Hematopoietic multipotent progenitor cell treated with erythropoietin and hydrocortisone succinate and interleukin-3 and kit ligand, for 6 days (in vitro differentiated cells): ENCODE measurements at places on chromosomes 3 and 15.

DNA sequence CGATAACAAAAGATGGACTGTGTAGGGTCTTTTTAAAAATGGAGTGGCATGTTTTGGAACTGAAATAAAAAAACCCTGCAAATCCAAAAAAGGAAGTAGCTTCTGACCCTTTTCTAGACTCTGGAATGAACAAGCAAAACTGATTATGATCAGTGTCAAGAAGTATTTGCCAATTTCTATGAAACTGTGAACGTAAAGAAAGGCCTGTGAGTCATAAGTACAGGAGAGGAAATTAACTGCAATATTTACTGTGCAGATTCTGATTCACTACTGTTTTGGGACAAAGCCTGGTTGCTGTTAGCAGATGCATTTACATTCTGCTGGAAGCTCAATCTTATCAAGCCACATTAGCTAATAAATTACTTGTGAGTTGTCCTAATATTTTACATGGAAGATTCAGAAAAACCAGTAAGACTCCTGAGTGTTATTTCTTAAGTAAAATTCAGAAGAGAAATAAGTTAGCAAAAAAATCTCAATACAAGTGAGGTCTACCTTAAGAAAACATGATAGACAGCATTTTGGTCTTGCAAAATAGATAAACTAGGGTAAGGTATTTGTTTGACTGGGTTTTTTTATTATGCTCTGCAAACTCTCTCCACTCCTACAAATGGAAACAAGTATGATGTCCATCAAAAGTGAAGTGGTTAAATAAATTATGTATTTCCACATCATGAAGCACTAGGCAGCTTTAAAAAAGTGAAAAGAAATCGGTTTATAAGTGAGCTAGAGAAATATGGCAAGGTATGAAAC is 90.2 kb upstream of the LMOD3 start:
- peak; percentile 85 for DNase-seq

DNA sequence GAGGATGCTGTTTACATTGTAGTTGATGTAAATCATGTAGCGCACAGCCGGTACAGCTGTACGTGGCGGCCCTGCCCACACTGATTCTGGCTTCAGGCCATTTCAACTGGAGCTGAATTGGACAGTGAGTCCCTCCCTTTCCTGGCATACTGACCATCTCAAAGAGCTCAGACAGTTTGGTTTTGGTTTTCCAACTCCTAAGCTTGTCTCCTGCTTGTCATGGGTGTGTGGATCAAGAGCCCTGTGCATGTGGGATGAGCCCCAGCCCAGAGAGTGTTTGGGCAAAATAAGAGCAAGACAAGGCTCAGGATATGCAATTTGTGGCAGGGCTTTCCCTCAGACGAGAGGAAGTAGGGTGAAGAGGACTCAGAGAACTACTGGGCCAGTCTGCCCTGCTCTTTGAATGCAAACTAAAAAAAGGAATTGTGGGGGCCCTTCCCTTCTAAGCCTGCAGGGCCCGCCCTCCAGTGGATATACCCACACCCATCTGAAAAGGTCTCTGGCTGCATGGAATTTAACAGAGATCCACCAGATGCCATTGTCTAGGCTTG is 13.3 kb downstream of the ITGA11 start:
- no peak for DNase-seq

DNA sequence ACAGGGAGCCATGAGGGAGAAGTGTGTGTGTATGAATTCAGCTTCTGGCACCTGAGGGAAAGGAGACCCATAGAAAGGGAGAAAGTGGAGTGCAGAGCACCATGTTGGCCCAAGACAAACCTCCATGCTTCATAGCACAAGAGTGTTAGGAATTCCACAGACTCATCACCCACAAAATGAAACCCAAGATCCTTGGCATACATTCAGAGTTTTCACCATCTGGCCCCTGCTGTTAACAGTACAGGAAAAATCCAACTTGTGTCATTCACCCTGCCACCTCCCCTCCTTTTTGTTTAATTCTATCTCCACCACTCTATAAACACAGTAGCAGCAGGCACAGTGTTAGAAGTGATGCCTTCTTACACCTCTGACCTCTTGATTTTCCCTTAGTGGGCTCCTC is 60.0 kb upstream of the MNS1 start:
- DNase-seq, result no peak

DNA sequence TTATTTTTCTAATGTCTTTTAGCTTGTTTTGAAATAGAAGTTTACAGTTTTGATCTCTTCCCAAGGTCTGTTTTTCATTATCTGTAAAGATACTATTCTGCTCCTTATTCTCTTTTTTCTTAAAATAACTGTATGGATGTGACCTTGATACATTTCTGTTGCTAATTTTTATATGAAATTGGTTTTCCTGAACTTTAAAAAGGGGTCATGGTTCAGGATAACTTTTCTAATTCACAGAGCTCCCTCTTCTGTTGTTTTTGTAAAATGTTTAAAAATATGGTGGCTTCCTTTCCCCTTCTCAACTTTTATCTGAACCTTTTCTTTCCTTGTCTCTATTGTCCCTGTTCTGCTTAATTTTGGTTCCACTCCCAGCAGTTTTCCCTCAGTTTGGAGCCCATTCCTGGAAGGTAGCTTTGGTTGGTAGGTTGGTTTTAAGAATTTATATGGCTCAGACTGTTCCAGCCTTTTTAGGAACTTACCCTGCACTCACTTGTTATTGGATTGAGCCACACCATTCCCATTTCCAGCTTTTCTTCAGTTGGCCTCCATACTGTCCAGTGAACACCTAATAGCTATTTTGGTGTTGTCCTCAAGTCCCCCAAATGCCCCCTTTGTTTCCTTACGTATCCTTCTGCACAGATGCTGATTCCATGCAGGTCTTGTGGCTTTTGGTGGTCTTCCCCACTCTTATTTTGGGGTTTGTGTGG is 70.3 kb downstream of the SLMAP start:
- peak; percentile 31 for DNase-seq

DNA sequence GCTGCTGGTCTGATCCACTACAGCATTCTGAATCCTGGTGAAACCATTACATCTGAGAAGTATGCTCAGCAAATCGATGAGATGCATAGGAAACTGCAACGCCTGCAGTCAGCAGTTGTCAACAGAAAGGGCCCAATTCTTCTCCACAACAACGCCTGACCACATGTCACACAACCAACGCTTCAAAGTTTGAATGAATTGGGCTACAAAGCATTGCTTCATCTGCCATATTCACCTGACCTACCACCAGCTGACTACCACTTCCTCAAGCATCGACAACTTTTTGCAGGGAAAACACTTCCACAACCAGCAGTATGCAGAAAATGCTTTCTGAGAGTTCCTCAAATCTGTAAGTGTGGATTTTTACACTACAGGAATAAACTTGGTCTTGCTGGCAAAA is 54.7 kb upstream of the C2CD4B start:
- no peak for DNase-seq

- peak; percentile 25 for DNase-seq
Observed at GRCh38 chr3:66464512-66464894, 36.3 kb downstream of the LRIG1 start.

- no peak for DNase-seq
Observed at GRCh38 chr3:126525853-126526667, 2.1 kb downstream of the CHST13 start.

GRCh38 chr15:29083858-29084257 is 185.8 kb downstream of the NSMCE3 start:
- DNase-seq, result no peak

- DNase-seq, result no peak
Observed at GRCh38 chr15:67992411-67992810, 61.7 kb upstream of the PIAS1 start.

- DNase-seq, result no peak
Observed at GRCh38 chr3:52228266-52228665, 2.8 kb upstream of the TLR9 start.

DNA sequence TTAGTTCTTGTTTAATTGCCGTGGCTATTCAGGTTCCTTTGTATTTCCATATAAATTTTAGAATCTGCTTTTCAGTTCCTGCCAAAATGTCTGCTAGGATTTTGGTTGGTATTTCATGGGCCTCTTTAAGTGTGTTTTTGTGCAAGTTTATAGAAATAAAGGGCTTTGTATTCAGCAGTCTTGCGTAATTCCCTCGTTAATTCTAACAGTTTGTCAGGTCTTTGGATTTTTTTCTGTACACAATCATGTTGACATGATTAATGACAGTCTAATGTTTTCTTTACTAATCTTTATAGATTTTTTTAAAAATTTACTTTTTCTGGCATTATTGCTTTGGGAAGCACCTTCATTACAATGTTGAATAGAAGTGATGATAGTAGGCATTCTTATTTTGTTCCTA is 120.9 kb downstream of the NEK11 start:
- no peak for DNase-seq

- DNase-seq, result no peak
Observed at GRCh38 chr15:92645731-92646130, 9.8 kb downstream of the FAM174B start.

GRCh38 chr3:108100906-108101660 is 10.3 kb upstream of the CD47 start:
- peak; percentile 59 for DNase-seq

DNA sequence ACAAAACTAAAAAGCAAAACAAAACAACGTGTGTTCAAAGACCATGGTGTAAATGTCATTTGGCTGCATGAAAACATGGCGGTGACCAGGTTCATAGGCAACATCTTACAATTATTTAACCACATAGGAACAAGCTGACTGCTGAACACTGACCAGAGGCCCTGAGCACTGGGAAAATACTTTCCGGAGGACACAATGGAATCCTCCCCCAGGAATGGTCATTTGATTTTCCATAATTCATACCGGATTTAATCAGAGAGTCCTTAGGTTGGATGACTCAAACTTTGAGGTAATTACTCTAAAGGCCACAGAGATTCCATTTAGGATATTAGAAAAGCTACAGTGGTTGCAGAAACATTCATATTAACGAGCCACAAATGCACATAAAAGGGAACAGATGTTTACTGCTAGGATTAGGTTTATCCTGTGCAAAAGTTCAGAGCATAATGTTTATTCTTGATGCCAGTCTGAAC is 254.7 kb downstream of the NR1D2 start:
- no peak for DNase-seq

- no peak for DNase-seq
Observed at GRCh38 chr3:70433091-70433490, 120.7 kb upstream of the MDFIC2 start.

DNA sequence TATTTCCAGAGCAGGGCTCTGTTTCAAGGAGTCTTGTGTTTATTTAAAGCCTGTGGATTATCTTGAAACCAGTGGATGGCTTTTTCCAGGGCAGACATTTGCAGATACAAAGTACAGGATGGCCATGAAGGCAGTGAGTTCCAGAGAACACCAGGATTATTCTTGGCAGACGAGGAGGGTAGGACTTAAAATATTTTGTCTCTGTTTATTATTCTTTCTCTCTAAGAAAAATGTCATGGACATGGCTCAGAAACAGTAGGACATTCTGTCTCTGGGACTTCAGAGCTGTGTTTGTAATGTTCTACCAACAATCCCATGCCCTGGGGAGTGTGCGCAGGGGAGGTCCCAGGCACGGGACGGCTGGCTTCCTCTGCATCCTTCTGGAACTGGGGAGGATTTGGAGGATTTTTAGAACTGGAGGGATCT is 125.9 kb downstream of the ATP10A start:
- no peak for DNase-seq

DNA sequence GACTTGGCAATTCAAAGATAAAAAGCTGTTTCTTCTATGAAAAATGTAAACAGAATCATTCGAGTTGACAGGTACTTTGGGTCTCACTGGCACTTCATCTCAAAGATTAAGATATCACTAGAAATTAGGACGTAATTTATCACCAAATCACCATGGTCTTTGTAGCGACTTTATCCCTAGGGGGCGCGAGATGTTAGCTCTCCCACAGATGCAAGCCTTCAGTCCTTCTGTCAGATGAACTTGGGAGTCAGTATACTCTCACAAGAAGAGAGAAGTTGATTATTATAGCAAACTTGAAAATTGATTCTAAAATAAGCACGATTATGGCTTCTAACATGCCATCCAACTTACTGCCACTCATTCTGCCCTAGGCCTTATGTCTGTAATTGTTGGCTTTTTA is 150.3 kb downstream of the ALCAM start:
- no peak for DNase-seq
